A549 treated with dexamethasone at 1 μM for 4 hours (cell line): ENCODE measurements at places on chromosomes 1 and 21. TPM values are rescaled to one million over a fixed set of nuclear protein-coding genes. Genes with fewer than 3 reads are reported as not detected.

KRTAP13-2 gene
- 0.09 TPM in 1 of 5 replicates, not detected in the others for total RNA-seq

SUSD4 gene
- 0.59 to 0.86 TPM (median 0.63 TPM) in 5 replicates for total RNA-seq

DMRTA2 gene
- total RNA-seq, result 0.06 to 0.18 TPM (median 0.09 TPM) in 5 replicates

COL6A1 gene
- 15.1 to 25.8 TPM (median 24.0 TPM) in 5 replicates for total RNA-seq

CHI3L1 gene
- 0.11 to 0.24 TPM in 2 of 5 replicates, not detected in the others for total RNA-seq
